HuH-7 (cell line): ENCODE measurements at places on chromosomes 7 and 10.

DNA sequence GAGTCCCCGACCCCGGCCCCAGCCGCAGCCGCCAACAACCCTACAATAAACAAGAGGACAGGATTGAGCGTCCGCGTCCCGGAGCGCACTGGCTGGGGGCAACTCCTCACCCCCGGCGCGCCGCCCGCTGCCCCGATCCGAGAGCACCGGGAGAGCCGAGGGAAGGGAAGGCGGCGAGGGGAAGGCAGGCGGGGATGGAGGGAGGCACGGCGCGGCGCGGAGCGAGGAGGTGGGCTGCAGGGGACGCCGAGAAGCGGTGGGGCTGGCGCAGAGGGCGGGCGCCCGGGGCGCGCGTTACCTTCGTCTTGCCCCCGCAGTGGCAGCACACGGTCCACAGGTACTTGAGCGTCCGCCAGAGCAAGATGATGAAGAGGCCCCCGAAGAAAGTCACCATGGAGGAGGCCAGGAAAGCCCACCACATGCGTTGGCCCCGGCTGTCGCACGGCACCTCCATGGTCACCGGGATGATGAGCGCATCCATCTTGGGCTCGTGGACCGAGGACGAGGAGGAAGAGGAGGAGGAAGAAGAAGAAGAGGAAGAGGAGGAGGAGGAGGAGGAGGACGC, 559 bp downstream of the KCNMA1 start:
- DNase-seq: no peak

- DNase-seq: no peak
These were observed 2.4 kb downstream of the TRA2A start for GRCh38 chr7:23529262-23529859.

- DNase-seq: no peak
These were observed 69.0 kb downstream of the TACC2 start for GRCh38 chr10:122057841-122058413.

GRCh38 chr10:84075226-84076046, 63.9 kb upstream of the GHITM start:
- DNase-seq: no peak

GRCh38 chr7:45617166-45617565, 43.0 kb downstream of the ADCY1 start:
- no peak for DNase-seq

GRCh38 chr10:24034571-24034970, 174.4 kb upstream of the KIAA1217 start:
- DNase-seq: no peak

GRCh38 chr10:117955176-117955575, 91.6 kb downstream of the RAB11FIP2 start:
- no peak for DNase-seq

DNA sequence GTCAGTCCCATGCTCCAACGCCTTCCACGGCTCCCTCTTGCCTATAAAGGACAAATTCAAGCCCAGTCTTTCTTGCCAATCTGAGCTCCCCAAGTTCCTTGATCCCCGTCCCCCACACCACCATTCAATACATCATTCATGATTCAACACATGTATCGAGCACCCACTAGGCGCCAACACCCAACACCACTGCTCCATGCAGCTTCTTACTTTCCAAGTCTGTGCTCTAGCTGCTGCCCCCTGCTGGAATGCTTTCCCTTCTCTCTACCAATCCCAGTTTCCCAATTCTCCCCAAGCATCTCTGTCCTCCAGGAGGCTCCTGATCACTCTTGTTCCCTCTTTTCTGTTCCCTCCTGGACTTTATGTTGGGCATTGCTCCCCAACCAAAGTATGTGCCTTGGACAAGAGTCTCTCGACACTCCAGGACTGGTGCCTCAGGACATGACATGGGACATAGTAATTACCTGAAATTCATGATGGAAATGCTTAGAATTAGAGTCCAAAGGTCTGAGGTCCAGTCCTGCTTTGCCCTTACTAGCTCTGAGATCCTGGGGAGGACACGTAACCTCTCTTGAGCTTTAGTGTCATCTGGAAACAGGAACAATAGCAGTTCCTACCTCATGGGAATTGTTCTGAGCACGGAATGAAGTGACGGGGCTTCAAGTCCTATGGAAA, 172.7 kb downstream of the NEURL1 start:
- DNase-seq: peak; percentile 59

DNA sequence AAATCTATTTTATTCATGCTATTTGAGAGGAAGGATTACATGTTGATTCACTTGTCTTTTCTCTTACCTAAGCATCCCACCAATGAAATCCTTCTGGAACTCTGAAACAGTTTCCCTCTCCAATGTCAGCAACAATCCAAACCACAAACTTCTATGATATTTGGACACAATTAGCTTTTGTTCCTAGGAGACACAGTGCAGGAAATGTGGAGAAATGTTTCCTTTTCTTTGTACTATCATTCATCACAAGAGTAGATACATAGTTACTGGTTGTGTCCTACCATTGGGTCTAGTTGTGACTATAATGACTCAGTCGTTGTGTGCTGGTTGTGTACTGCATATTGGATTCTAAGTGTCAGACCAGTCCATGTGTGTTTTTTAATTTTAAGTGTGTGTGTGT, 156.8 kb upstream of the MAGI2 start:
- no peak for DNase-seq

DNA sequence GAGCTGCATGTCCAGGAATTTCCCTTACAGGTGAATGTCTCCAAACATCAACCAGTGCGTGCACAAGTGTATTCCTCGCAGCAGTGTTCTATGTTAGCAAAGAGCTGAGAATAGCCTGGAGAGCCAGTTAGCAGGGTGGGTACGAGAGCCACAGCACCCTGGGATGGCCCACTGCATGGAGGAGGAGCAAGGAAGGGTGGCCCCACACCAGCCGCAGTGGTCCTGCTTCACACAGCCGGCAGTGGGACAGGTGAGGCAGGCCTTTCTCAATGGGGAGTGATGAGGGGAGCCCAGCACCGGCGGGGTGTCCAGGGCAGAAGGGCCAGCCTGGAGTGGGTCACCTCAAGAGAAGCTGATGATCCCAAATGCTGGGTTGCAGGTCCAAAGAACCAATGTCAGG, 240.7 kb downstream of the TCERG1L start:
- no peak for DNase-seq

- no peak for DNase-seq
These were observed 14.1 kb downstream of the HSPA14 start for GRCh38 chr10:14852236-14852635.

GRCh38 chr7:35695987-35696386, 1.1 kb upstream of the HERPUD2 start:
- DNase-seq: no peak

- no peak for DNase-seq
These were observed 24.7 kb downstream of the DNAJB12 start for GRCh38 chr10:72330069-72330426.

DNA sequence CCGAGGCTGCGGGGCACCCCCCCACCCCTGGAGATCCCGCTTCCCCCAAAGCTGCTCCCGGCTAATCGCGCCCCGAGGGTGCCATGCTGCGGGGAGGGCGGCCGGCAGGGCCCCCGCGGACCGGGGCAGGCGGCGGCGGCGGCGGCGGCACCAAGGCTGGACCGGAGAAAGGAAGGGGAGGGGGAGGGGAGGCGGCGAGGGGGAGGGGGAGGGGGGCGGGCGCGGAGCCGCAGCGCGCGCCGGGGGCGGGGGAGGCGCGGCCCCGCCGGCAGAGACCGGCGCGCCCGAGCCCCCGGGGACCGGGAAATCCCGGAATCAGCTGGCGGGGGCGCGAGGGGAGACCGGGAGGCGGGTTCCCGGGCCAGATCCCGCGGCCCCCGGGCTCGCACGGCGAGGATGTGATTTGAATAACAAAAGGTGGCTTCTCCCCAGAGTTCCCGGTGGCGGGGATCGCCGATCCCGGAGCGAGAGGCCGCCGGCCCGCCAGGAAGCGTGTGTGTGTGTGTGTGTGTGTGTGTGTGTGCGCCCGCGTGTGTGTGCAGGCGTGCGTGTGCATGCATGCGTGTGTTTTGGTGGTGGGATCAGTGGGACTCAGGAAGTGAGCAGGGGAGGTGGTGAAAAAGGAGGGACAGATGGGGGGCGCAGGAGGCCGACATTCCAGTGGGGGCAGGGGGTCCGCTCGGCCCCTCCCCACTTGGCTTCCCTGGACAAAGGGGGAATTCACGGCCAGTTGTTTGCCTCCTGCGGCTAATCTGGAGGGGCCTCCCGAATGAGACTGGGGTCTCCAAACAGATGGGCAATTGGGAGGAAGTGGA, 99.5 kb downstream of the HIP1 start:
- DNase-seq: peak; percentile 45

DNA sequence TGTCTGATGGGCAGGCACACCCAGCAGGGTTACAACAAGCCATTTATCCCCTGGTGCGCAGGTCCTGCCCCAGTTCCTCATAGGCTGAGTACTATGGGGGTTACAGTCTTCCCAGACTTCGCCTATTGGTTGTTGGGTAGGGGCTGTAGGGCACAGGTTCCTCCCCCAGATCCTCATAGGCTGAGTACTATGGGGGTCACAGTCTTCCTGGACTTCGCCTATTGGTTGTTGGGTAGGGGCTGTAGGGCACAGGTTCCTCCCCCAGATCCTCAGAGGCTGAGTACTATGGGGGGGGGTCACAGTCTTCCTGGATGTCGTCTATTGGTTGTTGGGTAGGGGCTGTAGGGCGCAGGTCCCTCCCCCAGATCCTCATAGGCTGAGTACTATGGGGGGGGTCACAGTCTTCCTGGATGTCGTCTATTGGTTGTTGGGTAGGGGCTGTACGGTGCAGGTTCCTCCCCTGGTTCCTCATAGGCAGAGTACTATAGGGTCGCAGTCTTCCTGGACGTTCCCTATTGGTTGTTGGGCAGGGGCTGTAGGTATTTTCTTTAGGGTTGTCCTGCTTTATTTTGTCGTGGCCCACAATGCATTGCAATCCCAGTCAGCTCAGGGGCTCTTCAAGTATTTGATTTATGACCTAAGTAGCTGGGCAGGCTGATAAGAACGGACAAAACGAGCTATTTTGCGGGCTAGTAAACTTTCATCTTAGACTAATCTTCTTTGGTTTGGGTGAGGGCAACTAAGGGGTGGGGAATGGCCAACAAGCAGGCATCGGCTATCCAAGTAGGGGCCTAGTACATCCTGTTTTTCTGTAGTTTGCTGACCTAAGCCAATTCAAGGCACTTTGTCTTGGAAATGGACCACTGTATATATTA, 3.4 kb downstream of the LRRC27 start:
- DNase-seq: peak; percentile 89
